Fibroblast of upper back skin (primary cell): ENCODE measurements at places on chromosomes 6 and 20.
A peak's percentile ranks its signal among the peaks of the same experiment; 100 is the strongest.

GRCh38 chr6:85044361-85044760 is 280.0 kb upstream of the TBX18 start:
- peak; percentile 49 for DNase-seq

DNA sequence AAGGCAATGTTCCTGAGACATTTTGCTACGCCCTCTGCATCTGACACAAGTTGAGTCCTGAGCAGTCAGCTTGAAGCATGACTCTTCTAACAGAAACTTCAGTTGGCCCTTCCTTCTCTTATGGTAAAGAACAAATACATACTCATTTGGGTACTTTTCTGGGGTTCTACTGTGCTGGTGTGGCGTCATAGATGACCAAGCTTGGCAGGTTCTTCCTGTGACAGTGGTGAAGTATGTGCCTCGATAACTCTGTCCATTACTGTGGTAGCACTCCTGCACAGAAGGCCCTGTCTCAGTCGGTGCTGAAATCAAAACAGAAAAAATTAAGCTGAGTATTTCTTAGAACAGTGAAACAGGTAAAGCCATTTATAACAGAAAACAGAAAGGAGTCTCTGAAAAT is 152.5 kb downstream of the SLC22A3 start:
- DNase-seq: no peak

DNA sequence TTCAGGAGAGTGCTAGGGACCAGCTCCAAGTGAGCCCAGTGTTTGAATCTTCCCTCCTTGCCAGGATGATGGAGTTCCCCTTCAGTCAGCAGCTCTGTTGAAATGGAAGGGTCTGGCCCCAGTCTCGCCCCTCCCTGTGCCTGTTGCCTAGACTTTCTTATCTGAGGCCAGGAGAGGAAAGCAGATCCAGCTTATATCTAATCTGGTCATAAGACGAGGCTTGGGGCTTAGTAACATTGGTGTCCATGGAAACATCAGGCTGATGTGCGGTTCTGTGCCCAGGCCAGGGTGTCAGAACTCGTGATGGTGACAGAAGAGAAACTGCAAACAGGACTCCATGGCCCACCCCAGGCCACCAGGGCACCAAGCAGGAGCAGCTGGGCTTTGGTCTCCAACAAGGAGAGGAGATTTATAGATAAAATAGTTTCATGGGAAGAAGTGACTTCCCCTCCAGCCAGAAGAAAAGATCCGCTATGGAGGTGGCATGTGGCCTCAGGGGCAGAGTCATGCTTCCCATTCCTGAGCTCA is 9.8 kb downstream of the MAS1L start:
- no peak for DNase-seq

GRCh38 chr6:70839286-70840266 is 117.3 kb downstream of the B3GAT2 start:
- DNase-seq: no peak

DNA sequence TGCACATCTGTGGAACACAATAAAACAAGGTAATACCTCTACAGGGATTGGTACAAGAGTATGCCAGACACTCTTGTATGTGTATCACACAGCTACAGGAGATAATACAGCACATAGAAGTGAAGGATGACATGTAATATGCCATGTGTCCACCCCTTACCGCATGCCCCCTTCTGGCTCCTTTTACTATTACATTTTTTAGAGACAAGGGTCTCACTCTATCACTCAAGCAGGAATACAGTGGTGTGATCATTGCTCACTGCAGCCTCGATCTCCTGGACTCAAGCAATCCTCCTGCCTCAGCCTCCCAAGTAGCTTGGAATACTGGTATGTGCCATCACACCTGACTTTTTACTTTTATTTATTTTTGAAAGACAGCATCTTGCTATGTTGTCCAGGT is 4.2 kb upstream of the NCR3 start:
- peak; percentile 39 for DNase-seq
